Forelimb muscle (tissue), 1 donor: ENCODE measurements at places on chromosomes 6 and 20. TPM values are rescaled to one million over a fixed set of nuclear protein-coding genes. Genes with fewer than 3 reads are reported as not detected.
A peak's percentile ranks its signal among the peaks of the same experiment; 100 is the strongest.

TLDC2 gene
- polyA plus RNA-seq: 0.40 TPM

PLCB4 gene
- polyA plus RNA-seq: 4.7 TPM

NUP43 gene
- 23.8 TPM for polyA plus RNA-seq

WFDC5 gene
- not detected for polyA plus RNA-seq

PRDM1 gene
- 4.0 TPM for polyA plus RNA-seq

SPATS1 gene
- polyA plus RNA-seq: not detected

HLA-DQA1 gene
- polyA plus RNA-seq: 1.7 TPM

MAN1A1 gene
- 23.4 TPM for polyA plus RNA-seq

GJA10 gene
- polyA plus RNA-seq: not detected

- no peak for DNase-seq
These were observed 2.1 kb upstream of the CASS4 start for GRCh38 chr20:56409956-56410355.

DNA sequence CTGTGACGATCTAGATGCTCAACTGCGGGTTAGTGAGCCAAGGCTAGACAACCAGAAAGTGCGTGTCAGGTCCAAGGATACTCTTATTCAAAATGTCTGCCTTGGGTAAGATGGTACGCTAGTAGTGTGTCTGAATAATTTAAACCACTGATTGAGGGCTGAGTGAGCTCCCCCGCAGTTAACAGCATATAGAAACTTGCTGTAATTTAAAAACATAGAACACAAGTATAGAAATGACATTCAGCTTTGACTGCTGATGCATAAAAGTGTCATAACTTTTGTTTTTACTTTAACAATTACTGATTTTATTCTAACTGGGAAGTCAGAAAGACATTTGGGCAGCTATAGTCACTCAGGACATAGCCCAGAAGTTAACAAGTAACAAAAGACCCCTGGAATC is 45.6 kb upstream of the SLC22A1 start:
- DNase-seq: no peak

- no peak for DNase-seq
These were observed 26.1 kb downstream of the BTBD3 start for GRCh38 chr20:11943778-11944177.

DNA sequence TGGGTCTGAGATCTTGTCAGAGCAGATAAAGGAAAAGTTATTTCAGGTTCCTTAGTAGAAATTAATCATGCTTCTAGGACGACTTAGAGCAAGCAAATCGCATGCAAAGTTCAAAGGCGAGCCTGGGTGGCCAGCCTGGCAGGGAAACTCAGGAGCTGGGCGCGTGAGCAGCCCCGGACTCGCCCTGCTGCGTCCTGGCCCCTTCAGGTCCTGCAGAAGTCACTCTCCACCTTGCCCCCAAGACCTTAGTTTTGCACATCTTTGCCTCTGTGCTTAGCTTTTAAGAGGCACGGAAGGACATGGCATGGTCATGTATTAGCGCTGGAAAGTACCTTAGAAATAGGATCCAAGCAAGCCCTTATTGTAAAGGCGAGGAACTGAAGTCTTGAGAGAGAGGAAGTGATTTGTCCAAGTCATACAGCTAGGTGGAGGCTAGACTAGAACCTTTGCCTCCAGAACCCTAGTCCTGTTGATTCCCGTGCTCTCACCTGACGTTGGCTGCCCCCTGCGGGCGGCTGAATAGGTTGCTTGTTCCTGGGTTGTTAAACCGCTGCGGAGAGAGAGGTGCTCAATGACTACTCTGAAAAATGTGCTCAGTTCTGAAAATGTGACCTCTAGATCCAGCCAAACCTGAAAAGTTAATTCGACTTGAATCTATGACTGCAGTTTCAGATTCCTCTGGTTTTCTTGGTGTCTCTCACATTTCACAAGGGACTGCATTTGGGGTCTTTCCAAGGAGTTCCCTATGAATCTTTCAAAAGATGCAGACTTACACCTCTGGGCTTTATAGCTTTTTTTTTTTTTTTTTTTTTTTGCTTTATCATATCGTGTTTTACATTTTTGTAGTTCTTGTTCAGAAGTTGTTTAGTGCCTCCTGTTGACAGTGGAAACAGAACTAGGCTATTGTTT is 2.7 kb downstream of the MYB start:
- no peak for DNase-seq

GRCh38 chr6:109486068-109486467 is 3.0 kb upstream of the ZBTB24 start:
- no peak for DNase-seq

GRCh38 chr6:169832247-169832948 is 81.0 kb downstream of the ERMARD start:
- DNase-seq: no peak

GRCh38 chr6:47203266-47203937 is 106.3 kb downstream of the TNFRSF21 start:
- DNase-seq: no peak

DNA sequence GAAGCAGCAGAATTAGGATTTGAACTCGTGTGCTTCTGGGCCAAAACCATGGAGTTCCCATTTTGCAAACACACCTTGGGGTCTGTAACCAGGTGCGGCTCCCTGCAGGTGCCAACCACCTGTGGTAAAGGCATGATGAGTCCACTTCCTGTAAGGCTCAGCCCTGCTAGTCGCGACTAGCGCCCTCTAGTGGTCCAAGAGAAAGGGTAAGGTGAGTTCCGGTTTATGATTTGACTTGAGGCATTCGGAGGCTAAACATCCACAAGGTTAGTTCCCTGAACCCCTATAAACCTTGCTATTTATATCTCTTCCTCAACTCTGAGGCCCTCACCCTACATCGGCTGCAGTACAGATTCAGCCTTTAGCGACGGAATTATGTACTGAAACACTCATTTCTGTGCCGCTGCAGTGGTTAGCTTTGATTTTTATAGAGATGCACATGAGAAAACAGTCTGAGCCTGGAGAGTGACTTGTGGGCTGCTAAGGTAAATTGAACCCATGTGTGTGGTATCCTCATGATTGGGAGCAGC is 173.4 kb downstream of the PLCB1 start:
- peak; percentile 8 for DNase-seq

DNA sequence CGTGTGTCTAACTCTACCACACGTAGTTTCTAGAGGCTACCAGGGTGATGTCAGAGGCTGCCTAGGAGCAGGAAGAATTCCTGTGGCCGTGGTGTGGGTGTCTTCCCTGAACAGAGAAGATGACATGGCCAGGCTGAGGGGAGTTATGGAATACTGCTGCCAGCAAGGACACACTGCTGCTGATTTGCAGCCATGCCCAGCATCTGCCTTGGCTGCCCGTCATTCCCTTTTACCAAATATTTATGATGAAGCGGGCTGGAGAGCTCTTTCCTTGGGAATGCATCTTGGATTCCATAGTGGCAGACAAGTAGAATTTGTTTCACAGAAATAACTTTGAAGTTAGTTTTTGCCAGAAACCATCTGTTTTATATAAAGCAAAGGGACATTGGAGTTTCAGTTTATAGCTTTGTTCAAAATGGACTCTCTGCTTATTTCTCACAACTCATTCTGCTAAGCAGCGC is 80.8 kb upstream of the VSTM2L start:
- no peak for DNase-seq

GRCh38 chr6:43035495-43036194 is 14.2 kb downstream of the RRP36 start:
- no peak for DNase-seq

- no peak for DNase-seq
These were observed 28.3 kb downstream of the ZNF292 start for GRCh38 chr6:87183687-87184086.

DNA sequence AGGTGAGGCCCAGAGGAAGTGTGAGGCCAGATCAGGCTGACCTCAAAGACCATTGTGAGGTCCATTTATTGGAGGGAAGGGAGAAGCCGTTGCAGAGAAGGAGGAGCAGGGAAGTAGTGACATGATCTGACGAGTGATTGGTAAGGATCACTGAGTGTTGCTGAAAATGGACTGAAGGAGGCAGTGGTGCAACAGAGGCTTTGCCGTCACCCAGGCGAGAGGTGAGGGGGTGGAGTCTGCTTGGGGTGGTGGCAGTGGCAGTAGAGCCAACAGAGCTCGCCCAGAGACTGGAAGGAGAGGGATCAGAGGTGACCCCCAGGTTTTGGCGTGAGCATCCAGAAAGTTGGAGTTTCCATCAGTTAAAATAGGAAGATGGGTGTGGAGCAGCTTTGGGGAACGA is 67.9 kb upstream of the CLDN20 start:
- DNase-seq: no peak

GRCh38 chr20:37346236-37346534 is 245 bp downstream of the SRC start:
- DNase-seq: no peak

DNA sequence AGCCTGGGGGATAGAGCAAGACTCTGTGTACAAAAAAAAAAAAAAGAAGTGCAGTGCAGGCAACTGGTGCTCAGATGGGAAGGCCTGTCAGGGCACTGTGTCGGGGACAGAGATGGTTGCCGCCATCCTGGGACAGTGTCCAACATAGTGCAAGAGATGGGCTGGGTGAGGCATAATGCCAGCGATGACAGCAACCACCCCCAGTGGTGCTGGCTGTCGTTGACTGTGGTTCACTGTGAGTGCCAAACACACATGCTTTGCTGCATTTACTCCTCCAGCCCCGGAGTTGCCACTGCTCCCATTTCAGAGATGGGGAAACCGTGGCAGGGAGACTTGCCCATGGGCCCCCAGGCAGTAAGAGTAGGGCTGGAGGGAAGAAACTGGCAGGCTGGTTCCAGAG is 5.2 kb upstream of the C20orf203 start:
- DNase-seq: no peak

GRCh38 chr6:159042003-159042825 is 2.6 kb downstream of the TAGAP start:
- no peak for DNase-seq

GRCh38 chr6:137341681-137342195 is 122.6 kb upstream of the IFNGR1 start:
- DNase-seq: no peak

DNA sequence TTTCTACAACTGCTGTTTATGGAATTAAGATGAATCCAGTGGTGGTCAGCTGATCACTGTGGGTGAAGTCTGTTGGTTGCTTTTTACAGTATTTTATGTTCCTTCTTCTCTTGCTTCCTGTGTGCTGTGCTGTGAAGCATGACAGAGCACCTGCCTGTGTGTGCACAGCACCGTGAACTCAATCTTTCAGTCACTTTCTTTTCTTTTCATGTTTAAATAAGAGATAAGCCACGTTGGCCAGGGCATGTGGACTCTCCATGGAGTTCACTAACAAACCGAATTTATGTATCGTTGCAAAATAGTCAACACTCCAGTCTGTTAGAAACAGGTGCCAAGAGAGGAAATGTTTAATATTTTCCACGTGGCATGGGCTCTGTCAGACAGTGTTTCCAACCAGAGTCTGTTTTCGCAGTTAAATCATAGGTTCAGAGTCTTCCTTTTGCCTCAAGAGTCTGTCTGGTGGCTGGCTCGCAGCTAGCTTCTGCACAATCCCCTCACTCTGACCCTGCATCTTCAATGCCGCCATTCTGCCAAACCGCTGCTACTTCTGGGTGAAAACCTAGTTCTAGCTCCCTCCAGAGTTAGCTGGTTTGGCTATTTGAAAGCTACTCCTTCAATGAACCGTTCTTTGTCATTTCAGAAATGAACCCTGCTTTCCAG is 73.2 kb downstream of the QRSL1 start:
- no peak for DNase-seq

GRCh38 chr6:17242087-17242486 is 39.1 kb upstream of the RBM24 start:
- no peak for DNase-seq

DNA sequence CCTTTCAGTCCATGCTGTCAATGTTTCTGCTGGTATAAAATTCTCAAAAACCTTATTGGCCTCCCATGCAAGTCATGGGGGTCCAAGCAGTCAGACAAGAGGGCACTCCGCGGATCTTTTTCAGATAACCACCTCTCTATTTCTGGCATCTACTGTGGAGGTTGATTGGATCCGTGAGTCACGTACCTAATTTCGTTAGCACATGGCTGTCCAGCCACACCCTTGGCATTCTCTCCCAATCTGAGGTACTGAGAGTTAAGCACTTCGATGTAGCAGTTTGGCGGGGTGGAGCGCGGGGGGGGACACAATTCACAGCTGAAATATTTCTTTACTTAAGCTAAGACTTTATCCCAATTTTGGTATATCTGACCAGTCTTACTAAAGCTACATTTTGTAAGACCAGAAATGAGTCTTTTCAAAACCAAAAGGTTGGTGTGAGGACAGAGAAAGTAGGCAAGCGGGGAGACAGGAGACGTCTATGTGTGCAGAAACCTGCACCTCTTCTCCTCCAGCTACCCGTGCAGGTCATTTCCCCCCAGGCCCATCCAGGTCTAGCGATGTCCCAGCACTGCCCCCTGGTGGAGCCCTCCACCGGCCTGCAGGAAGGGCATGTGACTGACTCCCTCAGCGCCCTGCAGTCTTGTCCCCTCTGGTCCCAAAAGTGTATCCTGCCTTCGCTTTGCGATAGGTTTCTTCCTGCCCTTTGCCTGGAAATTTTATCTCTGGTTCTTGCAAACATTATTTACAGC is 113.1 kb downstream of the ADAT2 start:
- DNase-seq: no peak
